ENCODE measurements at places on chromosomes 3 and 15.
A peak's percentile ranks its signal among the peaks of the same experiment; 100 is the strongest.

DNA sequence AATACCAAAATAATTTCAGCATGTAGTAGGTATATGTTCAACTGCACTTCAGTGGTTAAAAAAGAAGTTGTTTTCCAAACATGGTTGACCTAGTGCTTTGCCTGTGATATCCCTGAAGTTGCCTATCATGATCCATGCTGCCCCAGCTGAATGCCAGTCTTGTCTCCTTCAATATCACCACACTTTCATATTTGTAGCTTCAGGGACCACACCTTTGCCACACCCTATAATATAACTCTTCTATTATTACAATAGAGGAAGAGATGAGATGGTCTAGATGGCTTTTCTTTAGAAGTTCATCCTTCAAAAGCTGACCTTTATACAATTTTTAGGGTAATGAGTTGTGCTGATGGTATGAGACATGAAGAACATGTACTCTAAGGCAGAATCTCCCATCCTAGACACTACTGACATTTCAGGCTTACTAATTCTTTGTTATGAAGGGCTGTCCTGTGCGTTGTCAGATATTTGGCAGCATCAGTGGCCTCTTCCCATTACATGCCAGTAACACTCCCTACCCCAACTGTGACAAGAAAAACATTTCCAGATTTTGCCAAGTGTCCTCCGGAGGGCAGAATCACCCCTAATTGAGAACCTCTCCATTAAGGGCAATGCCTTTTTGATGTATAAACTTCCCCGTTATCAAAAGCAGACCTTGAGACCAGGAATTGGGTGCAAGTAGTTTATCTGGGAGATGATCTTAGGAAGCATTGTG, 76.2 kb upstream of the PLCL2 start:
- no peak for DNase-seq

GRCh38 chr3:143119009-143119914, at the start of gene CHST2:
CHST2 (plus strand) TSS chr3:143119771; CDS start chr3:143120817, 1,046 bp downstream.
- peak; percentile 48 for DNase-seq

GRCh38 chr3:194623449-194624290, 9.5 kb downstream of the TMEM44 start:
- no peak for DNase-seq

DNA sequence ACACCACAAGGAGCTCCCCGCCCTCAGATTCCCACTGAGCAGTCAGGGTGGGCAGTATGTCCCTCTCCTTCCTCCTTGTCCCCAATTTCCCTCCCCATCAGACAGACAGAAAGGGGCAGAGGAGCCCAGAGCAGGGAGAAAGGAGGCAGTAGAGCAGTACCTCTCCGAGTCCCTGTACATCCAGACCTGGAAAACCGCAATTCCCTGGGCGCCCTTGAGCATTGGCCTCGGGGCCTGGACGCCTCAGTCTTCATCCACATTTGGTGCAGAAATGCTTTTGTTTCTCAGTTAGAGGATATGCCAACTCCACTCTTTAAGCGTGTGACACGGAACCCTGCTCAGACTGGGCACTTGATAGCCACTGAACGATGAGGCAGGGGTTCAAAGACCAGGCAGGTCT, 5.9 kb downstream of the ISG20 start:
- DNase-seq: no peak

DNA sequence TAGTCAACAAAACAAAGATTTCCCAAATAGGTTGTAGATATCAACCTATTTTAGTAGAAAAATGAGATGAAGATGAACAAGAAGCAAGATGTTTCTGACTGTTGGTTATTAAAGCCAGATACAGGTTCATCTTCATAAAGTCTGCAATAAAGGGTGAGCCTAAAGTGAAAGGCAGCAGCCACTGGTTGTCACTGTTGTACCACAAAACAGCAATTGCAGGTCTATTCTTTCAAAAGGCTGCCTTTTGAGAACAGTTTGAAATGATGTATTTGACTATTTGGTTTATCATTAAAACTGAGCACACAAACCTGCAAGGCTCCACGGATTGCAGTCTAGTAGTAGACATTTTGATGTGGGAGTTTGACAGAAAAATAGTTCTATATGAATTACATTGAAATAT, 543.4 kb downstream of the GBE1 start:
- DNase-seq: no peak

Measured in stimulated activated CD8-positive, alpha-beta memory T cell treated with anti-CD3 and anti-CD28 coated beads, Interleukin-4, amount 100 ng/mL, for 1 hour (primary cell).